A549 treated with Mapracorat at 1 μM for 4 hours (cell line): ENCODE measurements at places on chromosomes 7 and 10. TPM values are rescaled to one million over a fixed set of nuclear protein-coding genes. Genes with fewer than 3 reads are reported as not detected.

CRHR2 gene
- 0.05 to 0.08 TPM (median 0.05 TPM) in 4 of 5 replicates, not detected in the other for total RNA-seq

LRRC27 gene
- total RNA-seq: 4.4 to 6.1 TPM (median 5.3 TPM) in 5 replicates

TFR2 gene
- total RNA-seq: 1.7 to 3.0 TPM (median 2.7 TPM) in 5 replicates

CHST15 gene
- 7.0 to 8.5 TPM (median 7.7 TPM) in 5 replicates for total RNA-seq

TRIM4 gene
- 24.6 to 27.9 TPM (median 25.0 TPM) in 5 replicates for total RNA-seq

GIMAP7 gene
- total RNA-seq: not detected in 5 replicates

ZPBP gene
- total RNA-seq: not detected in 5 replicates

CDC14C gene
- total RNA-seq: not detected in 5 replicates

TES gene
- total RNA-seq: 48.8 to 70.4 TPM (median 66.3 TPM) in 5 replicates

FGL2 gene
- not detected in 5 replicates for total RNA-seq

CRYGN gene
- not detected in 5 replicates for total RNA-seq

WDR86 gene
- 0.11 to 0.39 TPM (median 0.22 TPM) in 5 replicates for total RNA-seq

MYOF gene
- 179 to 227 TPM (median 222 TPM) in 5 replicates for total RNA-seq

SPDYE2 gene
- not detected in 5 replicates for total RNA-seq

PRKCQ gene
- 3.3 to 4.1 TPM (median 3.6 TPM) in 5 replicates for total RNA-seq

BET1 gene
- 21.1 to 27.0 TPM (median 22.3 TPM) in 5 replicates for total RNA-seq

IFIT1B gene
- not detected in 5 replicates for total RNA-seq

CALD1 gene
- 89.3 to 159 TPM (median 135 TPM) in 5 replicates for total RNA-seq

OR2A42 gene
- not detected in 5 replicates for total RNA-seq

KLLN gene
- 0.41 to 0.66 TPM (median 0.49 TPM) in 5 replicates for total RNA-seq

KAZALD1 gene
- total RNA-seq: 2.0 to 3.0 TPM (median 2.8 TPM) in 5 replicates

COL13A1 gene
- 0.11 to 0.26 TPM (median 0.24 TPM) in 4 of 5 replicates, not detected in the other for total RNA-seq

GIMAP2 gene
- not detected in 5 replicates for total RNA-seq

TECPR1 gene
- 5.3 to 9.1 TPM (median 8.4 TPM) in 5 replicates for total RNA-seq

CHRM2 gene
- total RNA-seq: not detected in 5 replicates

TMEM273 gene
- not detected in 5 replicates for total RNA-seq

NKX2-3 gene
- total RNA-seq: 0.06 to 0.11 TPM (median 0.08 TPM) in 3 of 5 replicates, not detected in the others

DPY19L1 gene
- total RNA-seq: 33.8 to 45.7 TPM (median 41.7 TPM) in 5 replicates

ZMYND11 gene
- 34.3 to 47.1 TPM (median 41.5 TPM) in 5 replicates for total RNA-seq

SLC18A3 gene
- total RNA-seq: not detected in 5 replicates

HMX3 gene
- not detected in 5 replicates for total RNA-seq

NPFFR1 gene
- 0.02 TPM in 1 of 5 replicates, not detected in the others for total RNA-seq

CPED1 gene
- total RNA-seq: 0.05 TPM in 1 of 5 replicates, not detected in the others

TAS2R5 gene
- total RNA-seq: 0.31 to 0.45 TPM (median 0.36 TPM) in 5 replicates

CALHM3 gene
- total RNA-seq: 0.17 to 0.53 TPM (median 0.30 TPM) in 5 replicates

RBM33 gene
- total RNA-seq: 19.3 to 28.2 TPM (median 25.9 TPM) in 5 replicates

LRRC18 gene
- not detected in 5 replicates for total RNA-seq

TMEM106B gene
- total RNA-seq: 29.0 to 40.1 TPM (median 34.2 TPM) in 5 replicates

SNCG gene
- 9.9 to 14.5 TPM (median 13.4 TPM) in 5 replicates for total RNA-seq

HOXA2 gene
- total RNA-seq: 0.66 to 0.89 TPM (median 0.83 TPM) in 5 replicates

TWIST1 gene
- 1.5 to 4.4 TPM (median 3.9 TPM) in 5 replicates for total RNA-seq

ABCA13 gene
- 0.04 to 0.08 TPM (median 0.05 TPM) in 4 of 5 replicates, not detected in the other for total RNA-seq

JAKMIP3 gene
- total RNA-seq: 0.95 to 1.2 TPM (median 1.1 TPM) in 5 replicates

TFEC gene
- total RNA-seq: 0.22 TPM in 1 of 5 replicates, not detected in the others

SPDYE9 gene
- total RNA-seq: not detected in 5 replicates

UCN3 gene
- total RNA-seq: not detected in 5 replicates

TIMM23 gene
- total RNA-seq: 152 to 167 TPM (median 154 TPM) in 5 replicates

PNLIPRP3 gene
- 0.08 TPM in 1 of 5 replicates, not detected in the others for total RNA-seq

SFMBT2 gene
- 7.0 to 9.0 TPM (median 8.1 TPM) in 5 replicates for total RNA-seq

PSMA2 gene
- total RNA-seq: 193 to 203 TPM (median 199 TPM) in 5 replicates

ANKRD2 gene
- 4.7 to 7.9 TPM (median 6.3 TPM) in 5 replicates for total RNA-seq

CFAP70 gene
- 0.07 to 0.22 TPM (median 0.13 TPM) in 5 replicates for total RNA-seq

BEND7 gene
- 7.3 to 10.7 TPM (median 10.4 TPM) in 5 replicates for total RNA-seq

CYP2E1 gene
- total RNA-seq: 0.15 to 0.37 TPM (median 0.23 TPM) in 4 of 5 replicates, not detected in the other

SPDYE2B gene
- total RNA-seq: not detected in 5 replicates
